ENCODE measurements at places on chromosomes 1 and 21.

DNA sequence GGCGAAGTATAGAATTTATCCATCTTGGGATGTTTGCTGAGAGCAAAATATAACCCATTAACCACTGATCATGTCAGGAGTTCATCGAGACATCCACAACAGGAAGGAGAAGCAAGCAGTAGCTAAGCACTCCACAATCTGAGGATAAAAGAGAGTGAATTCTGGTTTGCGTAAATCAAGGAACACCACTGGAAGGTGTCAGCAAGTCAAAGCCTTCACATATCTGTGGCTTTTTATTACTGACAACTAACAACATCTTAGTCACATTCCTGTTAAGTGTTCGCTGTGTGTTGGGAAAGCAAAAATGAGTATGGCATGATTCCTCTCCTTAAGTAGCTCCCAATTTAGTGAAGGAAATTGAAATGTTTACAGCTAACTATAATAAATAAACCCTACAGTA is 44.5 kb upstream of the DARS2 start:
- no peak for DNase-seq

DNA sequence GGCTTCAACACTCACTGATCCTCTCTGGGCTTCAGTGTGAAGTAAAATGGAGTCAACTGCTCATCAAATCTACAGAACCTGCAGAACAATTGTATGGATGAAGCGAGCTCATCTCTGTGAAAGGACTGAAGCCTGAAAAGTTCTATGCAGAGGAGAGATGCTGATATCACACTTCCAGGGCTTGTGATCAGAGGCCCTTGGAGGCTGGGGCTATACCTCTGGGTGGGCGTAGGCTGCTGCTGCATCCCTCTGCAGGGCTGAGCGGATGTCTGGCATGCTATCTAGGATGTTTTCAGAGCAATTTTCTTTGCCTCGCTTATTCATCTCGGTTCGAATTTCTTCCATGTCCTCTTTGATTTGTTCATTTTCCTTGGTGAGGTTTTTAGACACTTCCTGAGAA is 17.6 kb downstream of the OLFML2B start:
- no peak for DNase-seq

DNA sequence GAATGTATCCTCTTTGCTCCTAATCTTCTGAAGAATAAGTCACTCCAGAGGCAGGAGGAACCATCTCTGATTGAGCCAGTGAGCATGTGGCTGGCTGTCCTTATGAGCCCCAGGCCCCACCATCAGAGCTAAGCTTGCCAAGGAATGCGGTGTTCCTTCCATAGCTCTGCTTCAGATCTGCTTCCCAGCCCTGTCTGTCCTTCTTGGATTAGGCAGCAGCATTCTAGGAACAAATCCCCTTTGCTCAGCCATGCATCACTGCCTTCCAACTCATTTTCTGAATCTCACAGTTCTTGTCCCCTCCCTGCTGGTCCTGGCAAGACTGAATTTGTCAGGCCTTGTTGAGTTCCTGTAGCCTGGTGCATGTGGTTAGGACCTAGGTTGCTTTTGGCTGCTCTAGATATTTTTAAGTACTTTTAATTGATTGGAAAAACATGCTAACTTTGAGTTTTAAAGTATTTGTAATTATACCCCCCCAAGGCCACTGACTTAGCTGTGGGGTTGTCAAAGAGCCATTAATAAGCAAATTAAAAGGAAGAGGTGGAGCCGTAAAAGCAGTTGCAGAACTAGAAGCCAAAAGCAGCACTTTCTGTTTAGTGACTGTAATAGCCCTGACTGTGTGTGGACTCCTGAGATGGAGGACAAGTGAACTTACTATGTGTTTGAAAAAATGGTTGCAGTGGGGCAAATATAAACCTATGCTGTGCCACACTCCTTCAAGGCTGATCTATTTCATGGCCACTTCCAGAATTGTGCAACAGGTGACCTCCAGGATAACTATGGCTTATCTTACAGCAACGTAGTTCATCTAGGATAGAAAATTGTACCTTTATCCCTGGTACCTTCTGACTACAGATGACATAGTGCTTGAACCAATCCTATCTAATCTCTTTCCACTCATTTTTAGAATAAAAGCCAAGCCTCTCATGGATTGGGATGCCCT is 61.3 kb upstream of the BACH1 start:
- no peak for DNase-seq

DNA sequence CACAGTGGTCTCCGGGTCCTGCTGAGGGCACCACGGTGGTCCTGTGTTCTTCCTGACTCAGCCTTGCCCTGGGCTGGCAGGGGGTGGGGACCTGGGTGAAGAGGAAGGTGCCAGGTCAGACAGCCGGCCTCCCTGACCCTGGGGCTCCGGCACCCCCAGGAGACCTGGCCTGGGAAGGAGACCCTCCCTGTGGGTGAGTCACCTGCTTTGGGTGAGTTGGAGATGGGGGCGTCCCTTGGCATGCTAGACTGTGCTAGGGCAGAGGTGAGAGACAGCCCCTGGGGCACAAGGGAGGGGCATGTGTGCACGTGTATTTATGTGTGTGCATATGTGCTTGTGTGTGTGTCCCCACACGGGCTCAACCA is 23.4 kb downstream of the SPSB1 start:
- DNase-seq = peak; percentile 50

GRCh38 chr1:72498371-72498770 is 216.0 kb upstream of the NEGR1 start:
- no peak for DNase-seq

GRCh38 chr1:81144240-81144825 is 656.4 kb upstream of the ADGRL2 start:
- no peak for DNase-seq

GRCh38 chr21:34740198-34740597 is 71.4 kb downstream of the CLIC6 start:
- DNase-seq = no peak

- no peak for DNase-seq
Measured at GRCh38 chr1:65955503-65955902, 162.8 kb downstream of the PDE4B start.

DNA sequence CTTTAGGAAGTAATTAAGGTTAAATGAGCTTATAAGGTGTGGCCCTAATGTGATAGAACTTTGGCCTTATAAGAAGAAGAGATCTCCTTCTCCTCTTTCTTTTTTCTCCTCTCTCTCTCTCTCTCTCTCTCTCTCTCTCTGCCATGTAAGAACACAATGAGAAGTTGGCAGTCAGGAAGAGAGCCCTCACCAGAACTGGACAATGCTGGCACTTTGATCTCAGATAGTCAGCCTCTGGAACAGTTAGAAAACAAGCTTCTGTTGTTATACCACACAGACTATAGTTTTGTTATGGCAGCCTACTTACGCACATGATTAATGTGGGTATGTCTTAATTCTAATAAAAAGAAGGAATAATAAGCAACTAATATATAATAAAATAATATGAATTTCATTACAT is 444.2 kb upstream of the LRRC7 start:
- no peak for DNase-seq

GRCh38 chr1:162327788-162328165 is 48.9 kb downstream of the SPATA46 start:
- DNase-seq = no peak

DNA sequence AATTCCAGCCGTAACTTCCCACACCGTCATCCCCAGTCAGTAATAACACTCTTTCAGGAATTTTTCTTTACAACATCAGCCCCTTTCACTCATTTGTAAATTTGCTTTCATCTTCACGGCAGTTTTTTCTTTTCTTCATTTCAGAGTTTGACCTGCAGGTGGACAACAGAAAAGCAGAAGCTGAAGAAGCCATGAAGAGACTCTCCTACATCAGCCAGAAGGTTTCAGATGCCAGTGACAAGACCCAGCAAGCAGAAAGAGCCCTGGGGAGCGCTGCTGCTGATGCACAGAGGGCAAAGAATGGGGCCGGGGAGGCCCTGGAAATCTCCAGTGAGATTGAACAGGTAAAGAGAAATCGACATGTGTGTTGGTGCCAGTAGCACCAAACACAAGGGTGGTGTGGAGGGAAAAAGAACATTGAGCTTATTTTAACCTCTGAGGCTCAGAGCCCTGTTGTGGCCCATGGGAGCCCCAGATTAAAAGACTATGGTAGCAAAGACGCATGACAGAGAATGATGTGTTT is 53.2 kb downstream of the LAMC2 start:
- DNase-seq = no peak

- no peak for DNase-seq
Measured at GRCh38 chr21:37088186-37088735, 15.2 kb downstream of the TTC3 start.

DNA sequence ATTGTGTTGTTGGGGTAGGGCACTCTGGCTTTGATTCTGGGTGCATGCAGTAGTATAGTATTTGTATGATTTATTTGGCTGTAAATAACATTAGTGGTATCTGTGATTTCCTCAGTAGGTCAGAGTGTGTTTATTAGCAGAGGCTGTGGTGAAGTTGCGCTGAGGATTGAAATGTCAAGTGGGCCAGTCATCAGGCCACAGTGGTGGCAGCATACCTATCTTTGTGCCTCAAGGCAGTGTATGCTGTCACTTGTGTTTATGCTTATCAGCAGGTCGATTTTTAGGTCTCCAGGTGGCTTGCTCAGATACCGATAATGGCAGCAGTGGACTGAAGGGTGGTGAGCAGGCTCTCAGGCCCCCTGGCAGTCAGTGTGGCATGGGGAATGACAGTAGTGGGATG is 11.3 kb downstream of the LY9 start:
- no peak for DNase-seq

DNA sequence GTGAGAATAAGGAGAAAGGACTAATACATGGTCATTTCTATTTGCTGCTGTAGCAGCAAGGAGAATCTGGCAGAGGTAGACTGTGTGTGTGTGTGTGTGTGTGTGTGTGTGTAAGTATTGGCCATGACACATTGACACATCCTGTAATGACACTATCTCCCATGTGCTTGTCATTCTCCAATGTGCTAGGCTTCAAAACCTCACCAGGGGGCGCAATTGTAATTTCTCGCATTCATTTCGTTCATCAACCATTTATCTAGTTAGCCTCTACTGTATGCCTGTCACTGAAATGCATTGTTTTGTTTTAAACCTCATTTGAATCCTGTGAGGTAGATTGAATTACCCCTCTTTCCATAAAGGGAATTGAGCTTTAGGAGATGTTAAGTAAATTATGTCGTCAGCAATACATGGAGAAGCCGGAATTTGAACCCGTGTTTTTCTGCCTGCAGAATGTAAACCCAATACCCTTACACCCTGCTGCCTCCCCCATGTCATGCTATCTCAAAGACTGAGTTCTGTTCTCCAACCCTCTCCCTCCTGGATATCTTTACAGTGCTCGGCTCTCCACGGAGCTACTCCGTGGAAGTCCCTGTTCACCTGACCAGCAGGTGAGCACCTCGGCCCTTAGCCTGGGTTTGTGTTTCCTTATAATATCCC is 100.8 kb downstream of the UCK2 start:
- DNase-seq = peak; percentile 56

GRCh38 chr21:33552999-33553598 is 10.3 kb downstream of the SON start:
- no peak for DNase-seq

Measured in activated CD4-positive, alpha-beta T cell treated with anti-CD3 and anti-CD28 coated beads, Interleukin-2, amount 50 U/mL, for 48 hours (primary cell).